ENCODE measurements at places on chromosomes 6 and 20. TPM values are rescaled to one million over a fixed set of nuclear protein-coding genes. Genes with fewer than 3 reads are reported as not detected.
A peak's percentile ranks its signal among the peaks of the same experiment; 100 is the strongest.

DNA sequence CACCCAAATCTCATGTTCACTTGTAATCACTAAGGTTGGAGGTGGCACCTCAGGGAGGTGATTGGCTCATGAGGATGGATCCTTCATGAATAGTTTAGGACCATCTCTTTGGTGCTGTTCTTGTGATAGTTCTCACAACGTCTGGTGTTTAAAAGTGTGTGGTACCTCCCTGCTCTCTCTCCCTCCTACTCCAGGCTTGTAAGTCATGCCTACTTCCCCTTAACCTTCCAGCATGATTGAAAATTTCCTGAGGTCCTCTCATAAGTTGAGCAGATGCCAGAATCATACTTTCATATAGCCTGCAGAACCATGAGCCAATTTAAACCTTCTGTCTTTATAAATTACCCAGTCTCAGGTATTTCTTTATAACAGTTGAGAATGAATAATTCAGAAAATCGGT lies 16.6 kb downstream of the HLA-A start:
- no peak for DNase-seq

- no peak for DNase-seq
Observed at GRCh38 chr6:96948631-96949030, 24.1 kb downstream of the KLHL32 start.

GRCh38 chr20:50546729-50547314 lies 36.6 kb downstream of the PTPN1 start:
- no peak for DNase-seq

DNA sequence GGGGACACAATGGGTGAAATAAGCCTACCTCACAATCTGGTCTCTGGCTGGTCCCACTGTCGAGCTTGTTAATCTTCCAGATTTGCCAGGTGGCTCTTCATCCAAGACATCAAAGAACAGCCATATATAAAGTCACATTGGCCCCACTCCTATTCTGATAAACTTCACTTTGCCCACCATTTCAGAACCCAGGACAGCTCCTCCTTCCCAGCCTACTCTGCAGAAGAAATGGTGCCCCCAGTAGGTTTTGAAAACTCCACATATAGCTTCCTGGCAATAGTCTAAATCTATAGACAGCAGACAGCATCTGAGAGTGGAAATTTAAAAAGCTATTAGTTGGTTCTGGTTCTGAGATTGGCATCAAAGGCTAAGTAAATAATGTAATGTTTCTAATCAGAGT lies 143.1 kb upstream of the PCSK2 start:
- DNase-seq, result no peak

DNA sequence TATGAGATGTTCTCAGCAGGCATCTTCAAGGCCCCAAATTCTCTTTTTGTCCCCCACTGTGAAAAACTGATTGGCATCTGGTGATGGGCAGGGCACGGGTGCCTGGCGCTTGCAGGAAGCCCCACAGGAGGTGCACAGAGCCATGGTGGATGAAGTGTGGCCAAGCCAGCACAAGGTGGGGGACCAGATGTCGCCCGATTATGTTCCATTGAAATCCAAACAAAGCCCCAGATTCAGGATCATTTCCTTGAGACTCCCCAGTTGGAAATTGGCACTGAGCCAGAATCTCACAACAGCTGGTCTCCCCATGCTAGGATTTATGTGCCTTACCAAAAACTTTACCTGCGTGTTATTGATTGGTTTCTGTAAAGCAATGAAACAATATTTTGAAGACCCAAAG lies 186.1 kb downstream of the ADAT2 start:
- DNase-seq, result no peak

Gene FAM83D
- 1.8 TPM for polyA plus RNA-seq

- no peak for DNase-seq
Observed at GRCh38 chr6:44176762-44177509, 18.3 kb downstream of the CAPN11 start.

Gene ENPP5
- not detected for polyA plus RNA-seq

DNA sequence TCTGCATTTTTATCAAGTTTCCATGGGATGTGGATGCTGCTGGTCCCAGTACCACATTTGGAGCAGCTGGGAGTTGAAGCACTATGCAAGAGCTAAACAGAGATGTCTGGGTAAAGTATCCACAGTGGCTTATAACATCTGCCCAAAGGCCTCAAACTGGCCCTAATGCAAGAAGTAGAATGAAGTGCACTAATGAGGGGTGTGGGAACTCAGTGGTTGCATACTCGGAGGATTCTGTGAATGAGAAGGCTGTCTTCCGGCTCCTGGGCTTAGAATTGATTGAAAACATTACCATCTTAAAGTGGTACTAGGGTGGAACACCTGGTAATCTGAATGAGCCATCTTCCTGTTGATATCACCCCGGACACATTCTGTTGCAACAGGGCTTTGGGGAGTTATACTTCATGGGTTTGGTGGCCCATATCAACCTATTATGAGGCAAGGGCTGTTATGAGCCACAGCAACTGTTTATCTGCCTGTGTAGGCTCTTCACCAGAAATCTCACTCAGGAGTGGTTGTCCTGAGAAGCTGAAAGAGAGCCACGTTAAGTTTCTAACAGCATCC lies 54.7 kb upstream of the SNRPB2 start:
- DNase-seq, result no peak

DNA sequence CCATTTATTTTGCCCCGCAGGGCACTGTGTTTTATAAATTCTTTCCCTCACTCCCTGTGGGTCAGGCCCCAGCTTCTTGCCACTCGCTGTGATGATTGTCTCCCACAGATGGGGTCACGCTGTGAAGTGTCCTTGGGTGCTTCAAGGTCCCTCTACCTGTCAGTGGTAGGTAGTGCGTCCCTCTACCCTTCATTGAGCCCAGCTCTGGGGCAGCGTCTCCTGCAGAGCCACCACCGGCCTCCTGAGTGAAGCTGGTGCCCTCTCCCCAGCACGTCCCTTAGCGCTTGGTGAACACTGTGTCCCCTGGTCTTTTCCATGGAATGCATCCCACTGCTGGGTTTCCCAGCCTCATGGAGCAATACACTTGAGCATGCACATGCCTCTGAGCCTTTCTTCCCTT lies 108.2 kb downstream of the NRN1 start:
- DNase-seq, result peak; percentile 7

DNA sequence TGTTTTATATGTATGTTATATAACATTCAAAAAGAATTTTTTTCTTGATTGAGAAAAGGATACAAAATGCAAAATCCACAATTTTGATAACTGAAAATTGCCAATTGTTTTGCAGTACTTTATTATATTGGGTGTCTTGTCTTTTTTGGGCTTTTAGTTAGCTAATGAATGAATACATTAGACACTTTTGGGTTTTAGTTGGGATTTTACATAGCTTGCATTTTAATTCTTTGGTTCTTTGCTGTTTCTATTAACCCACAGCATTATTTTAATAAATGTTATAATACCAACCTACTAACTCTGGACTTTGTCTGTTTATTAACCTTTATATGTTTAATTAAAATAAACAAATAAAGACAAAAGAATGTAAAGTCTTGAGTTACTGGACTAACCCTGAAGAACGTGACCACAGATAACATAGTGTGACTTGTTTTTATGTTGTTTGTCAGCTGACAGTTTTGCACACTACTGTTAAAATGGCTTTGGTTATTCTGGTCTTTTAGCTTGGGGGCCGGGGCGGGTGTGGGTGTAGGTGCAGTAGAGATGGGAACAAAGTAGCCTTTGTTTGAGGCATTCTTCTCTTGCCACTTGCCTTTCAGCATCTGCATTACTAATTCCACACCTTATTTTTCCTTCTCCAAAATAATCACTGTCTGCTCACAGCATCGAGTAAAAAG lies 159.1 kb downstream of the QKI start:
- DNase-seq, result no peak

GRCh38 chr6:1766654-1767053 lies 156.9 kb downstream of the FOXC1 start:
- DNase-seq, result no peak

Gene PHACTR1
- 0.28 TPM for polyA plus RNA-seq

GRCh38 chr20:63884506-63885263 lies 10.2 kb upstream of the DNAJC5 start:
- no peak for DNase-seq

Data from CD4-positive, CD25-positive, alpha-beta regulatory T cell (primary cell).